ENCODE measurements at places on chromosomes 12 and 14.

- DNase-seq: no peak
These were observed 71.7 kb downstream of the CRADD start for GRCh38 chr12:93748672-93749383.

DNA sequence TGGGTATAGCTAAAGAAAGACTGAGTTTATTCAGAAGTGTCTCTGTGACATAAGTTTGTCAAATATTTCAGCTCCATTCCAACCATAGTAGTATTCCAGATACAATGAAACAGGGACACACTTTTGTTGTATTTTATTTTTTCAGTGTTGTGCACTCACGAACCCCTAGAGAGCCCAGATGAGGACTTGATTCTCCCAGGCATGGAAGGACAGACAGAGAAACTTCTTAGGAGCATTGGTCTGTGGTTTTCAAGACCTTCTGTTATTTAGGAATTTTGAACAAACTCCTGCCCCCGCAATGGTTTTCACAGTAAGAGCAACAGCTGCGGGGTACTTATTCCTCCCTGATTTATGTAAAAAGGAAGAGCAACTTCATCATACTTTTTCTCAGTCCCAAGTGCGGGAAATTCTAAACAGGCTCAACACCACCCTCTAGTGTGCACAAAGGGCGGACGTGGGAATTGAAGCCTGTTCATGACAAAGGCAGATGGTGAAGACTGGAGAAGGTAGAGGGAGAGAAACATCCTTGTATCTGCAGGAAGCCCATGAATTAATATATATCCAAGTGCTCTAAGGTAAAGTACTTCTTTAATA lies 147.6 kb downstream of the PAH start:
- no peak for DNase-seq

GRCh38 chr14:51668870-51669269 lies 17.2 kb downstream of the FRMD6 start:
- no peak for DNase-seq

DNA sequence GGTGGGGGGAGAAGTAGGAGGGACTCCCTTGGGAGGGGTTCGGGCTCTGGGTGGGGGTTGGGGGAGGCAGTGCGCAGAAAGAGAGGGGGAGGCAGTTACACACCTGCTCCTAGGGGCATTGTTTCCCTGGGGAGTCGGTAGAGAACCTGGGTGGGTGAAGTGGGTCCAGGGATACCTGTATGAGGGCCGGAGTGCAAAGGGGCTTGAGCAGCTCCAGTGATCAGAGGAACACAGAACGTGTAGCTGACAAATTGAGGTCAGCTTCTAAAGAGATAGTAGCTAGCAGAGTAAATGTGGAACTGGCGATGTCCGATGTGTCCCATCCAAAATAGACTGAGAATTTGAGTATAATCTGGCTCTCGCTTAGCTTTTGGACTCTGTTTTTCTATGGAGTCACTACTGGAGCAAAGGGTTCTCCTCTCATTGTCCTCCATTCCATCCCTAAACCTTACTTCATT lies 502 bp downstream of the SMARCD1 start:
- no peak for DNase-seq

GRCh38 chr12:693934-694533 lies 30.8 kb upstream of the NINJ2 start:
- no peak for DNase-seq

GRCh38 chr12:122029620-122030423 lies 8.1 kb downstream of the BCL7A start:
- DNase-seq: no peak

Measured in stimulated activated CD8-positive, alpha-beta memory T cell treated with anti-CD3 and anti-CD28 coated beads, Interleukin-4, amount 100 ng/mL, for 1 hour (primary cell).